ENCODE measurements at places on chromosomes 2 and 18. TPM values are rescaled to one million over a fixed set of nuclear protein-coding genes. Genes with fewer than 3 reads are reported as not detected.

GRCh38 chr2:98936353-98937351 is 627 bp upstream of the CRACDL start:
- no peaks in the 10 kb centered on the region for H3K36me3 ChIP-seq
- DNase-seq: no peak
- H3K4me3 ChIP-seq: peak overlapping the region; percentile 62
- H3K4me1 ChIP-seq: peaks cover 5% of the 10 kb centered on the region
- H3K27ac ChIP-seq: no peak overlapping the region
- H3K27me3 ChIP-seq: peaks cover 63% of the 10 kb centered on the region

DNA sequence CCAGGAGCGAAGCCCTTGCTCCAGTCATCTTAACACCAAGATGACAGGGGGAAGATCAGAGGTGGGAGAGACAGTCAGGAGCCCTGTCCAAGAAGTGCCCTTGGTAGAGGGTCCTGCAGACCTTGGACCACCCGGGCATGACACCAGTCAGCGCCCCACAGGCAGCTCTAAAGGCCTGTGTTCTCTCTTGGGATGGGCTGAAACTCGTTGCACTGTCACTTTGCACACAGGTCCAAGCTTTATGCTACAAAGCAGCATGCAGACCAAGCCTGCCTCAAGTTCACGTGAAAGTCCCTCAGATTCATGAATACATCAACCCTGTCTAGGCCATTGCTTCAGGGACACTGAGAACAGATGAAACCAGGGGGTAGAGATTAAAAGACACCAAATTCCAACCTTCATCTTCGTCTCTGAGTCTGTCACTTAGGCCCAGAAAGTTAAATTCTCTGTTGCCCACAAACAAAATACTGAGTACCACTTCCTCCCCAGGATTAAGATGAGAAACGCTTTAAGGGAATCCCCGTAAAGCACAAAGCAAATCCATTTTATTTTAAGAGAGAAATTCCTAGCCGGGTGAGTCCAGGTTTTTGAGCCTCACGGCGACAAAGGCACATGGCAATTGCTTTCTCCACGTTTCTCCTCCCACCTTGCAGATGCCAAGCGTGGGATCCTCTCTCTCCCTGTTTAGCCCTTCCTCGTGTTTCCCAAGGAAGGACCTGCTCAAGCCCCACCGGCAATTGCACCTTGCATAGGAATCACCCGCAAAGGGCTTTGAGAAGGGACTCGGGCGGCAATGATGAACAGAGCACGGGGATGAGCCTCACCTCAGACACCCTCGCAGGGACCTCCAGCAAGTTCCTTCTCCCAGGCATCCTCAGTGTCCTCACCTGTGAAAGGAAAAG is 75.0 kb upstream of the ID2 start:
- H3K4me3 ChIP-seq: no peak overlapping the region
- peaks cover 5% of the 10 kb centered on the region for H3K27me3 ChIP-seq
- DNase-seq: no peak
- peaks cover 55% of the 10 kb centered on the region for H3K4me1 ChIP-seq

Gene TMBIM1
- 69.6 TPM for total RNA-seq

DNA sequence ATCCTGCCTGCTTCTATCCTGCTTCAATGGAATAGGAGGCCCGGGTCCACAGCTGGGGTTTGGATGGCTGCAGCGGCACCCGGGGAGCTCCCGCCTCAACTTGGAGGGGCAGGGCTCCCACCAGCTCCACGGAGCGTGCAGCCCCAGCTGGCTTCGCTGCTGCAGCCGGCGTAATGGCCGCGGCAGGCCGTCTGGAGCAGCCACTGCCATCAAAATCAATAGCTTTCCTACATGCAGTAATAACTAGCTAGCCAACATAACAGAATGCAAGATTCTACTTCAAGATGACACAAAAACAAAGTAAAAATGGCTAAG is 154.2 kb upstream of the RMP24 start:
- H3K4me3 ChIP-seq: no peak overlapping the region
- DNase-seq: no peak
- H3K27ac ChIP-seq: no peak overlapping the region
- H3K27me3 ChIP-seq: peaks cover 2% of the 10 kb centered on the region
- no peaks in the 10 kb centered on the region for H3K4me1 ChIP-seq

GRCh38 chr18:57210107-57210715 is 63.3 kb downstream of the BOD1L2 start:
- peak overlapping the region; percentile 9 for H3K4me3 ChIP-seq
- peaks cover 9% of the 10 kb centered on the region for H3K27me3 ChIP-seq
- peaks cover 7% of the 10 kb centered on the region for H3K4me1 ChIP-seq
- no peaks in the 10 kb centered on the region for H3K36me3 ChIP-seq

GRCh38 chr2:64489081-64489751 is 34.9 kb upstream of the AFTPH start:
- DNase-seq: no peak
- H3K27me3 ChIP-seq: peaks cover 45% of the 10 kb centered on the region
- H3K36me3 ChIP-seq: no peaks in the 10 kb centered on the region
- peaks cover 15% of the 10 kb centered on the region for H3K4me1 ChIP-seq
- H3K27ac ChIP-seq: no peak overlapping the region
- no peak overlapping the region for H3K4me3 ChIP-seq

DNA sequence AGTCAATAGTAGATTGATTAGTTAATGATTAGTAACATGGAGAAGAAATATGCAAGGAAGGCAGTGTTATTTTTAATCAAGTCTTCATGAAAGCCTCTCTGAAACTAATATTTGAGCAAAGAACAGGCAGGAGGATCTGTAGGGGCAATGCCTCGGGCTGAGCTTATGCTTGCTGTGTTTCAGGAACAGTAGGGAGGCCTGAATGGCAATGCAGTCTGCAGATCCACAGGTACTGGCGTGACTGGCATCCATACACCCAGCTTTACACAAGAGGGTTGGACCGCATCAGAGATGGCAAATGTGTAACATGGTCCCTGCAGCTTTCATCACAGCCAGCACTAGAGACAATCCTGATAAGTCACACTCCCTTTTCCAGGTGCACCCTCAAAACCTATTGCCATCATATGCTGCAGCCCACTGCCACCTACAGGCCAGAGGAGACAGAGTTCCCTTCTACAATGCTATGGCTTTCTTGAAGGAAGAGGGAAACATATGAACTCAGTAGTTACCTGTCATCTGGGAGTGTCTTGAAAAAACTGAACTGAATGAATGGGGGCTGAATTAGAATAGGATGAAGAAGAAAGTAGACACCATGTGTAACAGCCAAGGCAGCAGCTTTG is 582.4 kb upstream of the RAB6C start:
- no peak overlapping the region for H3K27ac ChIP-seq
- no peaks in the 10 kb centered on the region for H3K36me3 ChIP-seq
- no peaks in the 10 kb centered on the region for H3K27me3 ChIP-seq
- no peaks in the 10 kb centered on the region for H3K4me1 ChIP-seq
- no peak overlapping the region for H3K4me3 ChIP-seq

Gene TTN
- total RNA-seq: 3.3 TPM

DNA sequence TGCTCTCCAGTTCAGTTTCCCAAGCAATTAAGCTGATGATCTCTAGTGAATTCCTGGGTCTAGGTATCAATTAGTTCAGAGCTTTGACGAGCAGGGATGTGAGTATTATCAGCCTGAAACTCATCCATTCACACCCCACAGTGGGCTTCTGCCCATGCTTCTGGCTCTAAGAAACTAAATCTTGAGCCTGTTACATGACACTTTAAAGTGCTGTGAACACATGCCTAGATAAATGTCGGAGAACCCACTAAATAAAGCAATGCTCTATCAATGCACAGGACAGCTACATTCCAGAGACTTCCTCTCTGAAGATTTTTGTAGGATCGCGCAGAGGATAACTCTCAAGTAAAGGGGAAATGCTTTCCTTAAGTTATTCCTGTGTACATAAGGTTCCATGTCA is 356.5 kb upstream of the TNP1 start:
- H3K27me3 ChIP-seq: peaks cover 35% of the 10 kb centered on the region
- peaks cover 33% of the 10 kb centered on the region for H3K4me1 ChIP-seq
- no peak overlapping the region for H3K27ac ChIP-seq
- H3K36me3 ChIP-seq: no peaks in the 10 kb centered on the region
- H3K4me3 ChIP-seq: no peak overlapping the region

GRCh38 chr2:3045318-3045921 is 332.2 kb downstream of the EIPR1 start:
- no peak overlapping the region for H3K27ac ChIP-seq
- H3K4me1 ChIP-seq: no peaks in the 10 kb centered on the region
- H3K36me3 ChIP-seq: no peaks in the 10 kb centered on the region
- H3K4me3 ChIP-seq: no peak overlapping the region

DNA sequence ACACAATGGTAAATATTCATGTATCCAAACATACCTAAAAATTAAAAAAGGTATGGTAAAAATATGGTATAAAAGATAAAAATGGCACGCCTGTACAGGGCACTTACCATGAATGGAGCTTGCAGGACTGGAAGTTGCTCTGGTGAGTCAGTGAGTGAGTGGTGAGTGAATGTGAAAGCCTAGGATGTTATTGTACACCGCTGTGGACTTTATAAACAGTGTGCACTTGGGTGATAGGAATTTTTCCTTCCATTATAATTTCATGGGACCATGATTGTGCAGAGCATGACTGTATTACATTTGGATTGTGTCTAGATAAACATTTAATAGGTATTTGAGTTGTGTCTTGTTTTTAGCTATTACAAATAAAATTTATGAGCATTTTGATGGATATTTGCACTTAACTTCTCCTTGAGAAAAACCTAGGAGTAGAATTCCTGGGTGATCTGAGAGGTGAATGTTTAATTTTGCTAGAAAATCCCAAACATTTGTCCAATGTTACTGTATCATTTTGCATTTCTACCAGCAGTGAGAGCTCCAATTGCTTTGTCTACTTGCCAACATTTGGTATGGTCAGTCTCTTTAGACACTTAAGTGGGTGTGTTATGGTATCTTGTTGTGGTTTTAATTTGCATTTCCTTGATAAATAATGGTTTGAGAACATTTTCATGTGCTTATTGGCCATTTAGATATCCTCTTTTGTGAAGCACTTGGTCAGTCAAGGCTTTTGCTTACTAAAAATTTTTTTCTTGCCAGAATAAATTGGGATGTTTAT is 81.7 kb downstream of the BCL2L11 start:
- H3K4me1 ChIP-seq: peaks cover 4% of the 10 kb centered on the region
- no peak for DNase-seq
- H3K27me3 ChIP-seq: peaks cover 20% of the 10 kb centered on the region

GRCh38 chr2:215764441-215765048 is 248.8 kb downstream of the MREG start:
- H3K4me3 ChIP-seq: no peak overlapping the region
- H3K36me3 ChIP-seq: no peaks in the 10 kb centered on the region
- H3K4me1 ChIP-seq: peaks cover 23% of the 10 kb centered on the region
- H3K27me3 ChIP-seq: peaks cover 1% of the 10 kb centered on the region
- DNase-seq: no peak
